Cerebellum (tissue), 4 donors: ENCODE measurements at places on chromosomes 5 and 9.

GRCh38 chr9:68493958-68494577 lies 46.6 kb downstream of the TMEM252 start:
- DNase-seq: no peak

- DNase-seq: no peak
Measured at GRCh38 chr5:175692235-175692995, 34.5 kb downstream of the HRH2 start.

- DNase-seq: no peak
Measured at GRCh38 chr9:124794902-124795491, 18.1 kb downstream of the OLFML2A start.

DNA sequence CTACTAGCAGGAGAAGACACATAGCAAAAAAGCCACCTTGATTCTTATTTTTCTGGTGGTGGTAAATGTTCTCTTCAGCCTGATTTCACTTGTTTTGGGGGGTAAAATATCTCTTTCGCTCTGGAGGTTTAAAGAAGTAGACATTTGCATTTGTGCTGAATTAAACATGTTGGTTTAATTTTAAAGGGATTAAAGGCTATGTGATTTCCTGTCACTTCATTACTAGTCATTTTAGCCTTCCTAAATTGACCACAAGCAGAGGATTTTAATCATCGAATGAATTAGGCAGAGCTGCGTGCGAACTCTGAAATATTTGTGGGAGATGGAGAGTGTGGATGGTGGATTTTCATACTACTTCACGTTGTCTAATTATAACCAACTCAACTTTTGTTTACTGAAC lies 4.8 kb downstream of the RASGRF2 start:
- DNase-seq: no peak

DNA sequence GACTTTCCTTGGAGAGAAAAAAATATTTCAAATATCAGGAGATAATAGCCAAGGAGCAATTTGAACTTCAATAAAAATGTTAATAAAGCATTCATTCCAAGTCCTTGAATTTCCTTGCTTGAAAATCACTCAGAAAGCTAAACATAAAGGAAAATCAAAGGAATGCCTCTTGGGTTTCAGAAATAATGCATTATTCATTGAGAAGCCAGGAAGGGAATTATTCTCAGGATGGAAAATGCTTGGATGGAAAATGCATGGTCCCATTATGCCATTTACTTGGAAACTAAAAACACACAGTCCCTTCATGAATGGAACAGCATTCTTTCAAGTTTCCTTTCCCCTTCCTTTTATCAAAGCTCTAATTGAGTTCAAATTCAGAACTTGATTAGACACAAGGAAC lies 160.9 kb downstream of the LPAR1 start:
- no peak for DNase-seq

GRCh38 chr5:102927007-102927406 lies 171.9 kb downstream of the PAM start:
- DNase-seq: no peak

- DNase-seq: no peak
Measured at GRCh38 chr5:151522226-151522625, 68.9 kb downstream of the FAT2 start.

DNA sequence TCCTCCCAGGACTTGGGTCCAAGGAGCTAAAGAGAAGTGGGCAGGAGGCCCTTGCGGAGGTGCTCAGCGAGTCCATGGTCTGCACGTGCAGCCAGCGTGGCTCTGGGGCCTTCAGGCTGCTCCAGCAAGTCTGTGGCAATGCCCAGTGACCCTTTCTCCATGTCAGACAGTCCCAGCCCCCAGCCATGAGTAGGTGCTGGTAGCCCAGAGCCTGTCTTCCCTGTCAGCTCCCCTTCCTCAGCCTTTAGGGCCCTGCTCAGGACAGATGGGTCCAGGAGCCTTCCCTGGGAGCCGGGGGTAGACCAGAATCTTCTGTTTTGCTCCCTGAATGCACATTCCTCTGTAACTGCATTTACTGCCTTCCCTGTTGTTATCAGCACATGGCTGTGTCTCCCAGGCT lies 147.2 kb upstream of the IRX2 start:
- no peak for DNase-seq

- no peak for DNase-seq
Measured at GRCh38 chr5:178473854-178474253, 116.3 kb downstream of the COL23A1 start.

DNA sequence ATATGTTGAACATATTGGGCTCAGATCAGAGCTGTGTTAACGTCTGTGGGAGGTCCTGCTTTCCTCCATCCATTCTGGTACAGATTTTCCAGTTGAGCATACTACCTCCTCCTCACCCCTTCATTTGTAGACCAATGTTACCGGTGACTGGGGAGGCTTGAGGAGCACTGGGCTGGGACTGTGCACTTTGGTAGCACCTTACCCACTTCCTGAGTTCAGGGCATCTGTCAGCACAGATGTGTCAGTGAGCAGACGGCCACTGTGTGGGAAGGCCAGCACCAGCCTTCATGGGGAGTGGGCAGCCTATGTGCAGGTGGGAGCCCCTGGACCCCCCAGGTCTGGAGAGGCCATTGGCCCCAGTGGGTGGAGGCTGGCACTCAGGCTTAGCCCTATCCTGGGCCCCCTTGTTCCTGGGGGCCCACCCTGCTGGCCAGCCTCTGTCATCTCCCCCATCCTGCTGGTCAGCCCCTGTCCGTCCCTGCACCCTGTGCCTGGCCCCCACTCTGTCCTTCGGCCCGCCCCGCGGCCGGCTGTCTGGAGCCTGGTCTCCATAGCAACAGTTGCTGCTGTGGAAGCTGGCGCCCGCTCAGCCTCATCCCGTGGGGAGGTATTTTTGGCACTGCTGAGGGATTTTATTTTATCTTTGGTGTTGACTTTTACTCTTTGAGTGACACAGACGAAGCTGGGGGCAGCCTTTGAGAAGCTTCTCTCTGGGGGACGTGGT lies 21.3 kb downstream of the WNK2 start:
- DNase-seq: peak; percentile 67

- DNase-seq: no peak
Measured at GRCh38 chr5:130693509-130693908, 471.5 kb downstream of the HINT1 start.

DNA sequence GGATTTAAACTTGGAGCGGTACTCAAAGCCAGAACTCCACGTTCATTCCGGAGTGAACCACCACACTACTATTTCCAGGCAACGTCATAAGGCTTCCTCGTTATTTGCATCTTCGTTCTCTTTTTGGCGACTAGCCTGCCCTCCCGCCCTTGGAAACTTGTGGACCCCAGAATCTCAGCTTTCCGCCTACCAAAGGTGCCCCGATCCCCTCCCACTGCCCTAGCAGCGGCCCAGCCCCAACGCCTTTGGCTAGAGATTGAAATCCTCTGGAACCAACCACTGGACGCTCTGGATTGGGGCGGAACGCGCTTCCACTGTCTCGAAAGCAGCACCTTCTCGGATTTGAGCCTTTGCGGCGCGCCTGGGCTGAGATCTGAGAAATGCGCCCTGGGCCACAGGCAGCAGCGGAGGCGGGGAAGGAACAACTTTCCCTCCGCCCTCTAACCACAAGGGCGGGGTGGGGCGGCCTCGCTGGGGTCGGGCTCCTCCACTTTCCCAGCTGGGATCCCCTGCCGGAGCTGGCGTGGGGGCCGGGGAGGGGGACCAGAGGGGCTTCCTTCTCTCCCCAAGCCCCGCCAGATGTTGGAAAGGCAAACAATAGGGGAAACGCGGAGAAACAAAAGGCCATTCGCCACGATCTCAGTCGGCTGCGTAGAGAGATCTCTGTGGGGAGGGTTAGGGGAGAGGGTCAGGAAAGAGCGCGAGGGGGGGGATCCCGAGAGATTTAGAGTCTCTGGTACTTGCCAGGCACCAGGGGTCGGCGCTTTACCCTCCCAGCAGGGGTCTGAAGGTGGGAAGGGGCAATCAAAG lies 1.3 kb downstream of the MOB3B start:
- DNase-seq: peak; percentile 50

DNA sequence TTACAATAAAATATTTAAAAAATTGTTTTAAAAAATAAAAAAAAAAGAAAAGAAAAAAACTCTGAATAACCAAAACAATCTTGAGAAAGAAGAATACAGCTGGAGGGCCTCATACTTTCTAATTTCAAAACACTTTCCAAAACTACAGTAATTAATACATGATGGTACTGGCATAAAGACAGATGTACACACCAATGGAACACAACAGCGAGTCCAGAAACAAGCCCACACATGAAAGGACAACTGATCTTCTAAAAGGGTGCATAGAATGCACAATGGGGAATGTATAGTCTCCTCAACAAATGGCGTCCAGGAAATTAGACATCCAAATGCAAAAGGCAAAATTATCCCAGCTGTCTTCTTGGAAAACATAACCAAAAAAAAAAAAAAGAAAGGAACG lies 99.6 kb downstream of the LURAP1L start:
- DNase-seq: no peak

DNA sequence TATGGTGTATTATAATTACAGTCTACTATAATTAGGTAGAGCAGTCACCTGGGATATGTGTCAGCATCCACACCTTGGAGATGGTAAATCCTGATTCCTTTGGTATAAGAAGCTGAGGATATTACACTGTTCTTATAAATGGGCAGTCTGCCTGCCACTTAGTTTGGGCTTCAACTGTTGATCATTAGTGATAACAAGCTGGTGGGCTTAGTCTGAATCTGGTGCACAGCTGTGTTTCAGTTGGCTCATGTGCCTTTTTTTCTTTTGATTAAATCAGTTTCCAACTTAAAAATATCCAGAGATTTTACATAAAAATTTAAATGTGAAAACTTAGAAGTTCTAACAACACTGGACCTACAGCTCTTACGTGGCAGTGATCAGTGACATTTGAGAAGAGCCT lies 21.2 kb downstream of the LVRN start:
- no peak for DNase-seq

GRCh38 chr5:89282554-89283510 lies 399.8 kb upstream of the MEF2C start:
- DNase-seq: no peak

DNA sequence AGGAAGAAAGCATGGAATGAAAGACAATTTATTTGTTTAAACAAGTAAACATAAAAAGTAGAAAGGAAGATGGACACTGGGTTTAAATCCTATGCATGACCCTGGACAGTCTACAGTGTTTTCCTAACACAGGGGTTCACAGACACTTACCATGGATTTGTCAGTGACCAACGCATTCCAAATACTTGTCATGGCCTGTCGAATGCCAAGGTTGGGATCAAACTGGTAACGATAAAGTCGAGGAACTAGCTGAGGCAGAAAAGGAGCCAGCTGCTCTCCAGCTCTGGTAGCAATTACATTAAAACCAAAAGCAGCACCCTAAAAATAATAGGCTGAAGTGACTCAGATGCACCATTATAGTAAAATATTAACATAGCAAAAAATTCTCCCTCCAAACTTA lies 59.4 kb upstream of the OR2K2 start:
- no peak for DNase-seq

GRCh38 chr5:153774686-153775085 lies 264.0 kb downstream of the FAM114A2 start:
- DNase-seq: no peak

GRCh38 chr9:35854091-35854762 lies 16.0 kb downstream of the OR13J1 start:
- no peak for DNase-seq

GRCh38 chr5:53368966-53369605 lies 111.3 kb upstream of the FST start:
- no peak for DNase-seq

DNA sequence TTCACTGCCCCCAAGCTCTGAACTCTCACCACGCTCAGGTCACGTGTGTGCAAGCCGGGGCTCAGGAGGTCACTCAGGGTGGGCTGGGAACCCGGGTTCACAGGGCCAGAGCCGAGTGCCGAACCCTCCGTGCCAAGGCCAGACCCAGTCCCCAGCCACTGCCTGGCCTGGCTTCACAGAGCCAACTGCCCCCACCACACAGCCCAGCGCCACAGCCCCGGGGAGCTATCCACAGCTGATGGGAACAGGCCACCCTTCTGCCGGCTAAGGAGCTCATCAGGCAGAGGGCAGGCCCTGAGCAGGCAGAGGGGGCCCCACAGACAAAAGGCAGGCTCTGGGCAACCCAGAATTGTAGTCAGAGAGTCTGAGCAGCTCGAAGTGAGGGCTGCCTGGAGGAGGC lies 117.0 kb downstream of the VAV2 start:
- DNase-seq: no peak

GRCh38 chr5:76638479-76638878 lies 15.3 kb upstream of the F2RL2 start:
- DNase-seq: no peak

- no peak for DNase-seq
Measured at GRCh38 chr9:102253099-102253498, 514.7 kb upstream of the GRIN3A start.

GRCh38 chr5:151897896-151898295 lies 26.8 kb downstream of the GLRA1 start:
- no peak for DNase-seq

- DNase-seq: no peak
Measured at GRCh38 chr5:88732181-88732633, 150.8 kb downstream of the MEF2C start.
